Activated CD4-positive, alpha-beta T cell treated with anti-CD3 and anti-CD28 coated beads, Interleukin-2, Interleukin-4, amounts not matched to agents 100 ng/mL and 50 ng/mL, durations not matched to agents 16 hours and 8 hours (primary cell): ENCODE measurements at places on chromosomes 5 and 9.

DNA sequence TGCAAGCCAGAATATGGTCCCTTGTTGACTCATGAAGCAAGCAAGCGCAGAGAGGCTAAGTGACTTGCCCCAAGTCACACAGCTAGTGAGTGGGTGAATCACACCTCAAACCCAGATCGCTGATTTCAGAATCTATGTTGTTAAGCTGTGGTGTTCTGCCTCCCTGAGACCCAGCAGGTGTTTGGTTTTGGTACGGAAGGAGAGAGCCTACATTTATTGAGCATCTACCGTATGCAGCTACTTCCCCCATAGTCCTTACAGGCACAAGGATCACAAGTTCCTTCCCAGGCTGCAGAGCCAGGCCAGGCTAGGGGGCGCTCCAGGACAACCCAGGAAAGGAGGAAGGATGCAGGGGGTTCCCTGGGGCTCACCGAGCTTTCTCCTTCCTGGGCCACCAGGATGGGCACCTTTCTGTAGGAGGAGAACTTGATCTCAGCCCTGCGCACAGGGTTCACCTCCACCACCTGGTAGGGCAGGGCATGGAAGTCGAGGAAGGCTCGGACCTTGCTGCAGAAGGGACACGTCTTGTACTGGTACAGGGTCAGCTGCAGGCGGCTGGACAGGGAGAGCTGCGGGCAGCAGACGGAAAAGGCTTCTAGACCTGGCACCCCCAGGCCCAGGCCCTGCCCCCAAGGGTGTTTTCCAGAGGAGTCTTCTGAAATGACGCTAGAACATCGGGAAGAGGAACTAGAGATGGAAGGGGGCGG, 2.5 kb downstream of the PTGES2 start:
- DNase-seq = peak; percentile 35

- peak; percentile 44 for DNase-seq
These were observed 131.5 kb upstream of the GRHPR start for GRCh38 chr9:37290940-37291485.

GRCh38 chr5:109945097-109945678, 255.5 kb downstream of the MAN2A1 start:
- DNase-seq = no peak

- no peak for DNase-seq
These were observed 703 bp downstream of the FAM120AOS start for GRCh38 chr9:93452710-93453046.

DNA sequence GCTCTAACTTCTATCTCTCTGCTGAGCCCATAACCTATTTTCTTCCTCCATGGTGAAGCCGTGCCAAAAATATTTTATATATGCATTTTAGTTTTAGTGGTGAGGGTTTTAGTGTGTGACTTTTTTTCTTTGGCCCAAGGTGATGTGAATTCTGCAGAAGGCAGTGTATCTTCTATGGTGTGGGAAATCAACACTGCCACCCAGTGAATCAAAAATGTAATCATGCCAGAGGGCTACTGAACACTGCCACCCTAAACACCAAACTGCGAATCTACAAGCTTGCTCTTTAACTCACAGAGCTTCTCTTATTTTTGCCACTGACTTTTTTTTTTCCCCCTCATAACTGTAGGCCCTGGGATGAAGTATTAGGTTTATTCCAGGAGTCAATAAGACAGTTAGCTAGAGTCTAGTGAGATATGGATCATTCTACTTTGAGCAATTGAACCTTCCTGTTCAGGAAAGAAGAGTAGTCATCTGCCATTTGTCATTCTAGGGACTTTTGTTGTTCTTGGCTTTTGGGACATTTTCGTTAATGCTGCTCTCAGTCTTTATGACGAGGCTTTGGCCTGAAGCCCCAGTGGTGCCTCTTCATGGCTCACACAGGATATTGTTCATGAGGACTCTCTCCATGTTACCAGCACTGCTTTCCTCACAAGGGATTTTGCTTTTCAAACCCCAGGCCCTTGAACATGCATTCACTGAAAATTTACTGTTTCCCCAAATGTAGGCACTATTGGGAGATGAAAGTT, 53.1 kb downstream of the C7 start:
- no peak for DNase-seq

DNA sequence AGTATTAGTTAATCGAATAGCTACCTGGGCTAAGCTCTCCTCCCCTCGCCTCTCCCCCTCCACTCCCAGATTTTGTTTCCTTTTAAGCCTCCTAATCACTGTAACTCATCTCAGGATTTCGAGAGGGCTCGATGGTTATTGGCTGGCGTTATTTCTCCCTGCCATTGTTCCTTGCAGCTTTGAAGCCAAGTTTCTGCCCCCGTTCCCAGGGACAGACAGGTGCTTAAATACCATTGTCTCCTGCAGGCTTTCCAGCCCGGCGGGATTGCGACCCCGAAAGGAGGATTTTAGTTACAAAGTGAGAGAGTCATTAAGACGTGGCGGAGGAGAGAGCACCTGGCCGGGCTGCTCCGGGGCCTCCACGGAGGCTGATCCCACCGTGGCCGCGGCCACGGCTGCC, 46.2 kb downstream of the ASS1 start:
- no peak for DNase-seq

DNA sequence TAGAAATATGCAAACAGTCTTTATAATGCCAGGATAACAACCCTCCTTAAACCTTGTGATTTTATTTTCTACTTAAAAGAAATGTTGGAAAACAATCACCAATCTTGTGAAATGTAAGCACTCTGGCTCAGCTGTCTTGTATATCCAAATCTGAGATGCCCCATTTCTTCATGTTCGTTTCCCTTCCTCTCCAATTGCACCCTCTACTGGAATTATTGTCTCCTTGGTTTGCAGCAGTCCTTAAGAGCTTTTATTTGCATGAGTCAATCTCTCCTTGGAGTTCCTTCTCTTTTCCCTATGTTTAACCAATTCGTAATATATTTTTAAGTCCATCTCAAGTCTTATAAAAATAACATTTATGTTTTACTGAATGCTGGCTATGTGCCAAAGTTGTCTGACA, 362.0 kb upstream of the CDH10 start:
- DNase-seq = no peak

DNA sequence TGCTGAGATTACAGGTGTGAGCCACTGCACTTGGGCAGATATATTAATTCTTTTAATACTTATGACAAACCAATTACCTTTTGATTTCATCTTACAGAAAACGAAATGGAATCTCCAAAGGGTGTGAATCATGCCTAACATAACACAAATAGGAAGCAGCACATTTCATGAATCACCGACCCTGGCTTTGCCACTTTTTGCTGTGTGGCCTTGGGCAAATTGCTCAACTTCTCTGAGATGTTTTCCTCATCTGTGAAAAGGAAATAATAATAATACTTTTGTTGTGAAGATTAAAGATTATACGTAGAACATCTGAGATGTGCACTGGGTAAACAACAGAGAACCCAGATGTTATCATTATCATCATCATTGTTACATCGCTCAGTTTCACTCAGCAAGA, 50.7 kb upstream of the FREM1 start:
- DNase-seq = no peak

GRCh38 chr9:131530546-131530919, 530 bp downstream of the UCK1 start:
- DNase-seq = peak; percentile 13

DNA sequence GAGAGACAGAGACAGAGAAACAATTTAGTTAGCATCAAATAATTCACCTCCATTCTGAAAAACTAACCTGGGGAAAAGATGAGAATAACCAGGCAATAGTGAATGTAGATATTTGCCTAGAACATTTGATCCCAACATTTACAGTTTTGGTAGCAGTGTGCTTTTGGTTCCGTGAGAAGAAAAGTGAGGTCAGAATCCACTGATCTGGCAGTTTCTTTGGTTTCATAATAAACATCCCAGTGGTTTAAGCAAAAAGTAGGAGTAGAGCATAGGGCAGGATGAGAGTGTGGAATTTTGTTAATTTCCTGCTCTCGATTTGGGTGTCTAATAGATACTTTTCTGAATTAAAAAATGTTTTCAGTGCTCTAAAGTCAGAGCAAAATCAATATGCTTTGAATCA, 887.0 kb downstream of the NR2F1-AS1 start:
- DNase-seq = no peak
